ENCODE measurements at places on chromosomes 2 and 18.

GRCh38 chr2:119862127-119862889 lies 102.6 kb downstream of the PTPN4 start:
- no peak for DNase-seq

- no peak for DNase-seq
Observed at GRCh38 chr2:13681936-13682335, 950.6 kb upstream of the LRATD1 start.

DNA sequence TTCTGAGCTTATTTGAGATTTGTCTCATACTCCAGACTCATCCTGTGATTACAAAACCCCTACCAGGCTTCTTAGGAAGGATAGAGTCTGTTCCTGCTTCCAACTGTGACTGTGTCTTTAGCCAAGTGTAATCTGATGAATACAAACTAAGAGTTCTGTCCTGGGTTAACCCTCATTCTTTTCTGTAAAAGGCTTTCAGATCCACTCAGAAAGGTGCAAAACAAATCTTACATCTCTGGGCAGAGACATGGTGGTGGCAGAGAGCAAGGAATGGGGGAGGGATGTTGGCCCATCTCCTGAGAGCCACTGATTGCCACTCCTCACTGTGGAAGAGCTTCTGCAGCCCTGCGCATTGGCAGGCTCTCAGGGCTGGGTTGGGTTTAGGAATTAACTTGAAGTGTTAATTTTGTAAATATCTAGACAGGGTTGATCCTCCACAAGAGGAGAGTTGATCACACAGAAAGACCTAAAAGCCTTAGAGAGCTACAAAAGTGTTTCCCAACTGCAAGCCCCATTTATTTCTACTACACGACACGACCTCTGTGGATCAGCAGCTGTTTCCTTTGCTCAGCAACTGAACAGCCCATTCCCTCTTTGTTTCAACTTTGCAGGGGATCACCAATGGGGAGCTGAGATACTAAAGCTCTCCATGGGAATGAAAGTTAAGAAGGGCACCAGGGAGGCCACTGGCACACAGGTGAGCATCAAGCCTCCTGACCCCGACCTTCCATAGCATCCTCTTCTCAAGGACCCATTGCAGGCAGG lies 23.7 kb upstream of the SPTBN1 start:
- no peak for DNase-seq

DNA sequence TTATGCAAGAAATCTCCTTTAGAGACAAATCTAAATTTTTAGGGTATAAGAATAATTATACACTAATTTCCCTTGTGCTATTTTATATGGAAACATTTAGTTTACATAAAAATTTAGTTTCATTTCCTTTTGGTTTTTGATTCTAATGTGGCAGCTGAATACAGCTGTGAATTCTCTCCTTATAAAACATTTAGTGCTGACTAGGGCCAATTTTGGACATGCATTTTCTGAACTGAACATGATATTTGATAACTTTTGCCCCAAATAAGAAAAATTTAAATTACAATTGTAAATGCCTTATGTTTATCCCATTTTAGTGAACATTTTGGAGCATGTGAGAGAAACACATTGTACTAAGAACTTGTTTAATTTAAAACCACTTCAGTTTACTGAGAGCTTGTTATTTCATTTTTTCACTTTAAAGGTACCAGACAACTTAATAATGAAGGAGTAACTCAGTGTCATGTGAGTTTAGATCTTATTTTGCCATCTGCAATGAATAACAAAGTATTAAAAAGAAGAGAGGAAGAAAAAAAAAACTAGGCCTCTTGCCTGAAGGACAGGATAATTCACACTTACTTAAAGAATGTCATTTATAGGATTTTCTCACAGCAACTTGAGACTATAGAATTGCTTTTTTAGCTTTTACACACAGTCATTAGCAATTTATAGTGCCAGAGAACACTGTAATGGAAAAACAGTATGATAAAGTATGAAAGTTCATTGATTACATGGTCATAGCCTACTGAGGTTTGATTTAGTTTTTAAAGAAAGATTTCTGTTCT lies 209.7 kb downstream of the ERBB4 start:
- no peak for DNase-seq

DNA sequence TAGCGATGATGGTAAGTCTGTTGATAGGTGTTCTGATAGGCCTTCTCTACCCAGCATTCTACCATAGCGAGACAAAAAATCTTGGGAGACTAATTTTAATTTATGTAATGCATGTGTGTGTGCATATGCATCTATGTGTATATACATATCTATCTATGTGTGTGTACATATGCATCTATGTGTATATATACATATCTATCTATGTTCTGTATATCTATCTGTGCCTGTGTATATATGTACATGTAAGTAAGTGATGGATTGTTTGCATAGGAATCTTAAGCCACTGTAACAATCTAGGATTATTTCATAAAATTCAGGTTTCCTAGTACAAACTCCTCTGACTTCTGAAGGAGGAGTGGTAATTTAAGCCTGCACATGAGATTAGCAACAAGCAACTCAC lies 197.2 kb upstream of the PXDN start:
- no peak for DNase-seq

DNA sequence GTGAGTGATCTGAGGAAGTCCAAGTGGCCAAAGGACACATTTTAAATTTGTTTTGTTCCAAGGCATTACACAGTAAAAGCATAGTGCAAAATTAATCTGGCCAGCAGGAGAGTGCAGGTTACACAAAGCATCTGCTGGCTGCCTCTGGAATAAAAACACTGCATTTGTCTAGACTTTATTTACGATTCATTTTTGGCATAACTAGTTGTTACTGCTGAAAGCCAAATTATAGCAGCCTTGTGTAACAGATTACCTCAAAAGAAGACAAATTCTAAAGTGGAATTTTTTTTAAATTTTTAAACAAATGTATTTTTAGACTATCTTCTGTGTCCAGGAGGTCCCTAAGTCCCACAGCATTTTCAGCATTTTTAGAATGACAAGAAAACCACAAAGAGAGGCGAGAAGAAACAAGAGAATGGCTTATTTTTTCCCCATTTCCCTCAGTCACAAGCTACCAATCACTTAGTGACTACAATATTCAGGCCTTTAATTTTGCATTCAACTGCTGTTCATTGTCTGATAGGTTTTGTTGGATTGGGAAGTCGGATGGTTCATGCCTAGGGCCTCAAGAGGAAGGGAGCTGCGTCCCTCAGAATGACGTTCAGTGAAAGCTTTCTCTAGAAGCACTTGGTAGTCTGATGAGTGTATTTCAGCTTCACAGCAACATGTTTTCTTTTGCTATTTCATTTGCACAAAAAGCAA lies 46.0 kb downstream of the TMEFF2 start:
- DNase-seq: no peak

GRCh38 chr2:2798337-2798736 lies 467.3 kb upstream of the MYT1L start:
- no peak for DNase-seq

GRCh38 chr2:174121175-174121574 lies 127.2 kb downstream of the OLA1 start:
- DNase-seq: no peak

Measured in K562 (cell line).